ENCODE measurements at places on chromosomes 16 and 17.
A peak's percentile ranks its signal among the peaks of the same experiment; 100 is the strongest.

- DNase-seq = no peak
These were observed 115.9 kb downstream of the KATNIP start for GRCh38 chr16:27665881-27666280.

DNA sequence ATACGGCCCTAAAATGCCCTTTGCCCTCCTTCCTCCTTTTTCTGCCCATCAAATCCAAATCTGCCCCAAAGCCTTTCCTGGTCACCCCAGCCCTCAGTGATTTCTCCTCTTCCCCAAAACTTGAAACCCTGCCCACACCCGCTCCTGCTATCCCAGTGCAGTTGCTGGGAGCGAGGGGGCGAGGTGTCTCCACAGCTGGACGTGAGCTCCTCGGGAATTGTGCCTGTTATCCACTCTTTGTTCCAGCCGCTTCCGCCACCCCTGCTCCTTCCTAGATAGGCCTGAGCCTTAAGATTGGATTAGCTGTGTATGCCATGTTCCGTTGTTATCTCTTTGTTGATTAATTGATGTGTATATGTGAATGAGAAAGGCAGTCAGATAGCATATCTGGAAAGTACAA, 2.6 kb upstream of the KRT35 start:
- DNase-seq = no peak

DNA sequence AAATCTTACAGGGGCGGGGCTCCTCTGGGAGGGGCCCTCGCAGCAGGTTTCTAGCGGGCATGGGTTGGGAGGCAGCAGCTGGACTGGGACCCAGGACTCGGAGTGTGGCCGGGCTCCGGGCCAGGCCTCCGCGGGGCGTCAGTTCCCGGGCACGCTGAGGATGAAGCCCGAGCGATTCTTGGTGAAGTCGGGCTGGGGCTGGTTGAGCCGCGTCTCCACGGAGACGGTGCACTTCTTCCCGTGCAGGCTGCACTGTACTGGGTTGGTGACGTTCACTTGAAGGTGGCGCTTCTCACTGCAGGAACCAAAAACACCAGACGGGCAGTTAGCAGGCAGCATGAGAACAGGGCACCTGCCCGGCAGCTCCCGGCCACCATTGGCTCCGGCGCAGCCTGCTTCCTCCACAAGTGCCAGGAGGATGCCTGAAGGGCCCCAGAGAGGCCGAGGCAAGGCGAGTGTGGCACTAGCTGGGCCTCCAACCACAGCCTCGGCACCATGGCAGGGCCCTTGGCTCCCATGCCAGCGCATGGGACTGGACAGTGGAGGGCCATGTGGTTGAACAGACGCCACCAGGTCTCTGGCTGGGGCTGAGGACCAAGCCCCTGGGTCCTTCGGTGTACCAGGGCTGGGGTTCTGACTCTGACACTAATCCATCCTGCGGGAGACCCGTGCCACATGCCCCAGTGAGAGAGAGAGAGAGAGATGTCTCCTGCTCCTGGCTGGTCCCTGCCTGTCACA, 8.0 kb downstream of the CDK5R1 start:
- no peak for DNase-seq

- DNase-seq = peak; percentile 79
These were observed 296.2 kb upstream of the CDH5 start for GRCh38 chr16:66070140-66070917.

DNA sequence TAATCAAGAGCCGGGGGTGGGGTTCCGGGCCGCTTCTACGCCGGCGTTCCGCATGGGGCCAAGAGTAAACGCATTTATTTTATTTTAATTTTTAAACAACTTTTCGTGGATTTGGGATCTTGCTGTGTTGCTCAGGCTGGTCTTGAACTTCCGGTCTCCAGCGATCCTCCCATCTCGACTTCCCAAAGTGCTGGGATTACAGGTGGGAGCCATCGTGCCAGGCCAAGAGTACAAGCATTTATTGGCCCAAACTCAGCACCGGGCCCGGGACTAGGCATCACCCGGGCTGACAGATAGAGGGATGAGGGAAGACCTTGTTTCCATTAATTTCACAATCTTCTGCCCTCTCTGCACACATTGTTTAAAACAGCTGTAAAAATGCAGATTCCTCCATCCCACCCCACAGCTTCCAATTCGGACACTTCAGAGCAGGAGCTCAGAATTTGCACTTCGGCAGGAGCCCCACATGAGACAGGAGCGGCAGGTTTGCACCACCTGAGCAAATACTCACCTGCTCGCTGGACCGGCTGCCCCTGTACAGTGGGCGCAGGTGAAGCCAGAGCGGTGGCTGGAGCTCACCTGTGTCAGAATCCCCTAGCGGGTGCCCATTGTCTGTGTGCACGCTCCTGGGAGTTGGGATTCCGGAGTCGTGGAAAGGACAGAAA, 663 bp upstream of the GINS2 start:
- peak; percentile 16 for DNase-seq

- peak; percentile 89 for DNase-seq
These were observed 4.4 kb downstream of the CD19 start for GRCh38 chr16:28935924-28936783.

GRCh38 chr16:57556941-57557541, 14.6 kb downstream of the ADGRG5 start:
- DNase-seq = no peak

- DNase-seq = no peak
These were observed 21.0 kb upstream of the ABCC12 start for GRCh38 chr16:48176635-48177408.

DNA sequence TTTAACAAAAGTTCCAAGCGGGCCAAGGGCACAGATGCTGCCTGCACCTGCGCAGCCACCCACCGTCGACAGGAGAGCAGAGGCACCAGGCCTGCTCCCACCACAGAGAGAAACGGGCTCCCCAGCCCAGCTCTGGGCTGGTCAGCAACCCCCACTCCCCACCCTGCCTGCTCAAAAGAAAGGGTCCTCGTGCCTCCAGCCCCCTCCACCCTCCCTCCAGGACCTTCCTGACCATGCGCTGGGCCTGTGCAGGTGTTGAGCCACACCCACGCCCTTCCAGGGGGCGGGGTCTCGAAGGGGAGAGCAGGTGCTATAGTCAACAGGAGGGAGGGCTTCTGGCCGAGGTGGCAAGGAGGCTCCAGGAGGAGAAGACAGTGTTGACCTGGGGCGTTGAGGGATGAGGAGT, 25.3 kb downstream of the ZNF778 start:
- no peak for DNase-seq

DNA sequence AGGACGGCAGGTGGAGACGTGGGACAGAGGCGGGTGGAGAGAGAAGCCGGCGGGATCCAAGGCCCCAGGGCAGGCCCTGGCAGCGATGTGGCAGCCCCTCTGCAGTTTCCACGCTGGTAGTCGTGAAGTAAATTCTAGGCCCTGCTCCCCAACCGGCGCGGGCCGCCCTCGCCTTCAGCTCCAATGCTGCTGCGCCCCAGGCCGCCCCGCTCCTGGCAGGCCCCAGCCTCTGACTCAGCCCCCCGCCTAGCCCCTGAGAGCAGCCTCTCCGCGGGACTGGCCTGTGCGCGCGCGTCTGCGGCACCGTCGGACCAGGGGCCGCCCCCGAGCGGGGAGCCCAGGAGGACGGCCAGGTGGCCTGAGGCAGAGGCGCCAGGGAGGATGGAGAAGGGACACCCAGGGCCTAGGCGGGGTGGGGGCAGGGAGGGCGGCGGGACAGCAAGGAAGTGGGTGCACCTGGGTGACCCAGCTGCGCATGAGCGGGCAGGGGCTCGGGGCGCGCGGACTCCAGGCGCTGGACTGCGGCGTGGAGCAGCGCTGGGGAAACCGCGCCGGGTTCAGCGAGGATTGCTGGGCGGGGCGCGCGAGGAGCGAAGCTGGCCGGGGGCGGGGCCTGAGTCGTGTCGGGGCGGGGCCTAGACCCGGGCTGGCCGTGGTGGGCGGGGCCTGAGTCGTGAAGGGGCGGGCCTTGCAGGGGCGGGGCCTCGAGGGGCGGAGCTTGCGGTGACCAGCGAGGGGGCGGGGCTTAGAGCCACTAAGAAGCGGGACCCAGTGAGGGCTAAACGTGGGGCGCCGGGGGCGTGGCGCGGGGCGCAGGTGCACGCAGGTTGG, 29.6 kb downstream of the ZNF778 start:
- DNase-seq = peak; percentile 93

DNA sequence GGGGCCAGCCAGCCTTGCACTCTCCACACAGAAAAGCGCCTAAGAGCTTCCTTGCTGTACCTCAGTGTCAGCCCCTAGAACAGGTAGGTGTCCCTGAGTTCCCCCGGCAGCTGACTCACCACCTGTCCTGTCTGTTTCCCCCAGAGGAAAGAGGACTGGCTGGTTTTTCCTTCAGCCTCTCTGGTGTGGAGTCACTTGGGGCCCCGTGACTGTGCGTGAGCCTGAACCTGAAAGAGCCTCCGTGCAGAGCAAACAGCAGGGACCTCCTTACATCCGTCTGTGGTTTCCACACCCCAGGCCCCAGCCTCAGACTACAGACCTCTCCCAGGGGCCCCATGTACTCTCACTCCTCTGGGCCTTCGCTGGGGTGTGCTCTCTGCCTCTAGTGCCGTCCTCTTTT, 87.8 kb downstream of the GNAO1 start:
- no peak for DNase-seq

- DNase-seq = no peak
These were observed 45.2 kb upstream of the STAC2 start for GRCh38 chr17:39270923-39271322.

DNA sequence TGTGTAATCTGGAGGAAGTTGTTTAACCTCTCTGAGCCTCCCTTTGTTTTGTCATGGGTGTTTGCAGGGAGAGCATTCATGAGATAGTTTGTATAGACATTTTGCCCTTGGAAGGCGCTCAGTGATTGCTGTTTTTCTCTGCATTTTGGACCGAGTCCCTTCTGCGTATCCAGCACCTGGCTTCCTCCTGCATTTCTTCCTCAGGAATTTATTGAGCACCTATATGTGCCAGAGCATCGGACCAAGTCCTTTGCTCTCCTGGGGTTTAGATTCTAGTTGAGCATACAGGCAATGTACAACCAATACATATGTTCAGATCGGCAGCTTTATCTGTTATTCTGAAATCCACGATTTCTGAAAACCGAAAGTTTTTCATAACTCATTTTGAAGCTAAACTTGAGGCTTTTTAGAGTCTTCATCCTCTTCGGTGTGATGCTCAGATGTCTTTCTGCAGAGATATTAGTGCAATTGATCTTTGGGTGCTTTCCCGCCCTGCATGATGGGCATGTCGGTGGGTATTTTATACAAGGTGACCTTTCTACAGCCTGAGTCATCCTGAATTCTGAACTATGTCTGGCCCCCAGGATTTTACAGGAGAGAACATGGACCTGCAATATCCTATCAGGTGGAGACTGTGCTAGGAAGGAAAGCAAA, 4.1 kb downstream of the IL4R start:
- no peak for DNase-seq

GRCh38 chr17:39927929-39928857, 661 bp downstream of the LRRC3C start:
- DNase-seq = peak; percentile 71

- no peak for DNase-seq
These were observed 58.6 kb downstream of the EMP2 start for GRCh38 chr16:10521681-10522274.

DNA sequence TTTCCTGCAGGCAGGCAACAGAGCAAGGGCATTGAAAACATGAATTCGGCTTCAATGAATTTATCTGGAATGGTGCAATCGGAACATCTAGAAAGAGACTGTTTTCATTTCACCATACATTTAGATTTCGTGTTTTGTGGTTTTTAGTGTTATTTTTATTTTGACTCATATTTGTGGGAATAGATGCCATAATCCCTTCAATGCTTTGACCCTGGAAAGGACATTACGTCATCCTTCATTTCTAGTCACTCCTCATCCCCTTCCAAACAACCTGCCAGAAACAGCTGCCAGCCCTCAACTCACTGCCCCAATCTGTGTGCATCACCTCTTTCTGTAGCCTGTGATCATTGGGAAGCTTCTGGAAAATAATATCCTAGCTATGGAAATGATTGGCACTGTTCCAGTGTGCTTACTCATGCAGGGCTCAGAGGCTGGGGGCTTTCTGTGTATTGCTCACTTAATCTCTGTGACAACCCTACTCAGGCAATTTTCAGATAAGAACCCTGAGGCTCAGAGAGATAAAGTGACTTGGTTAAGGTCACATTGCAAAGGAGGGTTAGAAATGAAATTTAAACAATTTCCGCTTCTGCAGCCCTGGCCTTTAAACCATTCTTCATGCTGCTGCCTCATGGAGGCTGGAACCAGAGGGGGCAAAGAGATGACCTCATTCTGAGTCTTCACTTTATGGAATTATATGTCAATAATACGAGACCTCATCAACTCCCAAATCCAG, 9.5 kb upstream of the KSR1 start:
- no peak for DNase-seq

DNA sequence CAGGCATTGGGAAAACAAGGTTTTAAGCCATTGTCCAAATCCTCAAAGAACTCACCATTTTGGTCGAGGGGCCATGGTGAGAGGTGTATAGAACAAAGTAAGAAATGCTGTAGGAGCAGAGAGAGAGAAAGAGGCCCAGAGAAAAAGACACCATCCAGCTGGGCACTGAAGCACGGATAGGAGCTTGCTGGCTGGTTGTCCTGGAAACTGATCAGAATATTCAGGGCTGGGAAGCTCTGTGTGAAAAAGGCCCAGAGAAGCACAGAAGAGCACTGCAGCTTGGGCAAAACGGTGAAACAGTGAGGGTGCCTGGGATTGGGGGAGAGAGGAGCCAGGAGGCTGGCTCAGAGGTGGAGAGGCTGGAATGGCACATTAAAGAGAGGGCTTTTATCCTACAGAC, 16.5 kb downstream of the HS3ST3B1 start:
- no peak for DNase-seq

- no peak for DNase-seq
These were observed 3.0 kb upstream of the NLRC5 start for GRCh38 chr16:56986361-56986760.

DNA sequence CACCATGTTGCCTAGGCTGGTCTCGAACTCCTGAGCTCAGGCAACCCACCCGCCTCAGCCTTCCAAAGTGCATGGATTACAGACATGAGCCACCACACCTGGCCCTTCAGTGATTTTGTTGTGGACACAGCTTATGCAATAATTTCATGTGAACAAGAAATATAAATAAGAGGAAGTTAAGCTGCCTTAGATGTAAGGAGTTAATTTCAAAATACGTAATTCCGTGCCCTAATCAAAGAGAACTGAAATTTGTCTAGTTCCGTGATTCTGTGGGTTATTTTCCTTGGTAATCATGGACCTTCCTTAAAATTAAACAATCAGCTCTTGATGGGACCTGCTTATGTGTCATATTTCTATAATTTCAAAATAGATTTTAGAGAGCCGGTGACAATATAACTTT, 11.9 kb downstream of the TVP23A start:
- no peak for DNase-seq

GRCh38 chr17:45008216-45008615, 40.1 kb upstream of the C1QL1 start:
- no peak for DNase-seq

- DNase-seq = peak; percentile 52
These were observed 22.1 kb downstream of the TMC7 start for GRCh38 chr16:19005561-19006445.

DNA sequence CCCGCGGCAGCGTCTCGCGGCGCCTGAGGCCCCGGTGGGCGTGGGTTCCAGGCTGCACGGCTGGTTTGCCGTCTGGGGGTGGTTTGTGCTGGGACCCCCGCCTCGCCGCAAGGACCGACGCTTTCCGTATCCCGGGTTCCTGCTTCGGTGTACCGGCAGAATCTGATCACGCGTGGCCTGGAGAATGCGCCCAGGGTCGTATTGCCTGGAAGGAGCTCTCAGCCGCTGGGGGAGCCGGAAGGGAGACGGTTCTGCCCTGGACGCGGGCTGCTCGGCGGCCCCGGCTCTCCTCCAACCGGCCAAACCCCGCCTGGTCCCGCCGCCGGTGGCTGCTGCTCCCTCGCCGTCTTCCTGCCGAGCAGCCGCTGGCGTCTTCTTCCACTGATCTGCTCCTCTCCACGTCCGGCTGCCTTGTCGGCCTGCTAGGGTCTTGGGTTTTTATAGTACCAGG, 39.8 kb downstream of the ZNF778 start:
- DNase-seq = no peak

Data from Right ventricle myocardium superior (tissue), 1 donor.